NCI-H1092 treated with DMSO at 0.1 percent for 48 hours (cell line): ENCODE measurements at places on chromosomes 2 and 18.

- DNase-seq = no peak
Observed at GRCh38 chr18:3612315-3612714, 162.3 kb downstream of the TGIF1 start.

DNA sequence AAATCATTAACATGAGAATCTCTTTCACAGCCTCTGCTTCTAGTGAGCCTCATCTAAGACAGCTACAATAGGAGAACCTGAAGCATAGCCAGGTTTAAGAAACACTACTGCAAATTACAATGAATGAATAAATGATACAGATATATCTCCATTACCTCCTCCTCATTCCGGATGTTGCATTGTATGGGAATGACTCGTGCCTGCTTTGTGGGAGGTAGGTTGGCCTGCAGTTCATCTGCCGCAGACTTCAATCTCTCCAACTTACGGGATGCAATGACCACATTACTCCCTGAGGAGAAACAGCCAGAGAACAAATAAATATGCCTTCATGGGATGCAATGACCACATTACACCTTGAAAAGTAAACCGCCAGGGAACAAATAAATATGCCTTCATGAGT is 15.4 kb downstream of the PECR start:
- DNase-seq = no peak

DNA sequence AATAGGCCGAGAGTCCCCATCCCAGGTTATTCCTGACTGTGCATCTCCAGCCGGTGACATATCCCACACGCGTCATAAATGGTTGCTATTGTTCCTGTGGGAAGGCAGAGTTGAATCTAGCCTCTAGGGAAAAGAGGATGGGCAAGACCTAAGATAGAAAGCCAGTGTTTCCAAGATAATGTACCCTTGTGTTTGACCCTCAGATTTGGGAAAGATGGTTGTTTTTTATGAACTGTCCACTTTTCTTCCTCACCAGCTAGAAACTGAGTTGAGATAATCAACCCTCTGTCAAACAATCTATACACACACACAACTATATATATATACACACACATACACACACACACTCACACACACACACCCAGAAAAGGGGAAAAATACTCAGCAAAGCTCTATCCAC is 131.0 kb downstream of the PRKCE start:
- DNase-seq = no peak

GRCh38 chr2:64978514-64979268 is 10.5 kb upstream of the SLC1A4 start:
- no peak for DNase-seq

GRCh38 chr2:54814389-54815147 is 91.1 kb downstream of the EML6 start:
- DNase-seq = no peak

DNA sequence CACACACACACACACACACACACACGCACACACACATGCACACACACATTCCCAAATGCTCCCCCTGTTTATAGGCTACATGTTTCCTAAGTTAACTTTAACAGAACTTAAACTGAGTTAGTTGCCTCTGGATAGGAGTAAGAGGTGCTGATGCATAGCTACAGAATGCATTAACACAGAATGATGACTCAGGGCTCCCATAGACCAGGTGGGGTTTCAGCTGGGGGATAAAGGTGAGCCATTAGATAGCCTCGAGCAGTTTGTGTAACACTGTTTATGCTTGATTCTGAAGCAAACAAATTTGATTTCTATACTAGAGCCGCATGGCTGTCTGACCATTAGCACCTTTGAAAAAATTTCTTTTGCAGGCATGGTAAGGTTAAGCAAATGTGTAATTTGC is 741.0 kb downstream of the PLCL1 start:
- no peak for DNase-seq

- DNase-seq = no peak
Observed at GRCh38 chr2:47833516-47833968, 50.6 kb downstream of the MSH6 start.

DNA sequence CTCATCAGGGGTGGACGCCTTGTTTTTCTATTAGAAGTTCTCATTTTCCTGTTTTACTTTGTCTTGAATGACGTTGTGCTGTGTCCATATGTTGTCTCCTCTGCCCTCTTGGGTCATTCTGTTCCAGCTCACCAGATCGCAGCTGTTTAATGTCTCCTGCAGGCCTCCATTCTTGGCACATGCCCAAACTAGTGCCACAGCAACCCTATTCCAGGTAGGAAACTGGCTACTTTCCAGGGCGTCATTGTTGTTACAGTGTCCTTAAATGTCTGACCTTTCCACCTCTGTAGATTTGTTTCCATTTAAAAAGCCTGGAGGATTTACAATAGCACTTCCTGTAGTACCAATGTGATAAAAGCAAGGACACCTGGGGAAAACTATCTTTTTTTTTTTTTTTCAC is 500.7 kb downstream of the METTL4 start:
- DNase-seq = peak; percentile 83

- DNase-seq = no peak
Observed at GRCh38 chr2:189372688-189373257, 68.5 kb upstream of the WDR75 start.

DNA sequence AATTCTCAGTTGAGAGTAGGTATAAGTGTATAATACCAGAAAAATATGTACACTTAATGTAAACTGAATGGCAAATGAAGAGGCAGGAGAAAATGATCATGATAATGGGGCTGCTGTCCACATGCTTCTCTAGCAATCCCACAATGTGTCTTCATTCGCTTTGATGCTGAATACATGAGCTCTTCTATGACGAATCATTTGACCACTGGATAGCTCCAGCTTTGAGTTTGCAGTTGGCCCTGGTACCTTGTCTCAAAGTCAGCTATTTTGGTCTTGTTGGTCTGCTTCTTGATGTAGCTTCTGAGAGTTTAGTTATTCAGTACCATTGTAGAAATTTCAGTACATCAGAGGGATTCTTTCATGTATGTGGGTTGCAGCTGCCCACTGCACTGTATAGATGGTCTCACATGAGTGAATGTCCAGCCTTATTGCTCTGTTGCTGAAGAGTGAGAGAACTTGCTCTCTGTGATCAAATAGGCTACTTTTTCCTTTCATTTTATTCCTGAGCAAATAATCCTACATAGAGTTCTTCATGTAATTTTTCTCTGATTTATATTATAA is 105.1 kb downstream of the TTC27 start:
- no peak for DNase-seq

DNA sequence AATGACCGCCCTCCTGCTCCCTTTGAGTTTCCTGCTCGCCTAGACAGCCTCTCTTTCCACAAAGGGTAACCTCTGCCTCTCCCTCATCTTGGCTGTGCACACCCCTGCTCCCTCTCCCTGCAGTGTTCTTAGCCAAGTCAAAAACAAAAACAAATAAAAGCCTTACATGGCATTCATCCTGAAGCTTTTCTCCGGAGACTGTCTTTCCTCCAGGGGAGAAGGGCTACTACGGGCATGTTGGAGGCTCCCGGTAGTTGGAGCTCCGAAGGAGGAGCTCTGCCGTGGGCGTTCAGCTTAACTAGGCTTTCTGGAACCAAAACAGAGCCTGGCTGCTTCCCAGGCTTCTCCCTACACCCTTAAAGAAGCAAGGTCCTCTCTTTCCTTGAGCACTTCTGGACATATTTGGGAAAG is 104.2 kb downstream of the TPGS2 start:
- no peak for DNase-seq

DNA sequence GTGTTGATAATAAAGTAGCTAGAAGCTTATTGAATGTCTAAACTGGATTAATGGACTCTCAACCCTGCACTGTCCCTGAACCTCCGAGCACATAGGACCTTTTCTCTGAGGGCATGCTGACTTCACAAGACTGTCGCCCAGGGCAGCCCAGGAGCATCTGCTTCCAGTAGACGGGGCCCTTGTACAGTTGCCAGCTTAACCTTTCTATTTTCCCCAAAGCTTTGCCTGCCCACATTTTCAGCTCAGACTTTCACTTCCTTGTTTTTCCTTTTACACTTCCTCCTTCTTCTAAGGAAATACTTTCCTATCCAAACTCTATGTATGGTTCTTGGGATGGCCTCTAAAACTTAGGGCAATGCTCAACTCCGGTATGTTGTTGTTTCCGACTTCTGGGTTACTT is 1.3 kb downstream of the VWA3B start:
- DNase-seq = no peak

DNA sequence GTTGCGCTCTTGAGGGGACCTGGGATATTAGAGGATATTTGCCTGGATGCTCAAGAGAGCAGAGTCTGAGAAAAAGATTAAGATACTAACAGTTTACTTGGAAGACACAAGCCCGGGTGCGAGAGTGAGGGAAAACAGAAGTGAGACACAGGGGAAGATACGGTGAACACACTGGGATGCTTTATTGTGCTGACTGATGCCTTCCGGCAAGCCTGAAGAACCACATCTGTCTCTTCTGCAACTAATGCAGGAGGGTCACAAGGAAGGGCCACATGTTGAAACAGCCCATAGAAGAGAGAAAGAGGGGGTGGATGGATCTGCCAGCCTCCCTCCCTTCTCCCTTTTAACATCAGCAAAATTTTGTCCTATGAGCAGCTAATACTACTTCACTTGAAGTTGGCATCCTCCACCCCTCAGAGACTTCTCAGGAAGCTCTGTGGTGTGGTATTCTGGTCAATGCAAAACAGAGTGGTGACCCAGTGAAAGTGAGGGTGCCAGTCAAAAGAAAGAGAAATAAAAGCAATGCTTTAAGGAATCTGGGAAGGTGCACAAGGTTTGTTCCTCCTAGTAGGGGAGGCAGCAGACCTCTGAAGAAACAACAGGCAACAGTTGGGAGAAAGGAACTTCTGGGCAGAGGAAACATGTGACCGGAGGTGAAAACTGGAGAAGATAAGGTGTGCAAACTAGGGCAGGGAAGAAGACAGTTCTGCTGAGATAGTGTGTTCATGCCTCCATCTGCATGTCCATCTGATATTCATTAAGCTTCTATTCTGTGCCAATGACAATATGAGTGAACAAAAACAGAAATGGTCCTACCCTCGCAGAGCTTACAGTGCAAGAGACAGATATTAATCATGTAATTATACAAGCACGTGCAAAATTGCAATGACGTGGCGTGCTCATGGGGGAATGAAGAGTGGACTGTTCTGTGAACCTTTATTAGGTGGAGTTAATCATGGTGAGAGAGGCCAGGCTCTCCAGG is 107.1 kb downstream of the LYPD6B start:
- DNase-seq = no peak

GRCh38 chr2:144824306-144825080 is 304.6 kb upstream of the ZEB2 start:
- DNase-seq = no peak
